ENCODE measurements at places on chromosomes 12 and 14.

- DNase-seq: no peak
These were observed 42.0 kb downstream of the EVL start for GRCh38 chr14:100107236-100107635.

- no peak for DNase-seq
These were observed 82.0 kb downstream of the CATSPERB start for GRCh38 chr14:91649930-91650329.

- DNase-seq: no peak
These were observed 531.2 kb upstream of the CCDC196 start for GRCh38 chr14:65954942-65955341.

DNA sequence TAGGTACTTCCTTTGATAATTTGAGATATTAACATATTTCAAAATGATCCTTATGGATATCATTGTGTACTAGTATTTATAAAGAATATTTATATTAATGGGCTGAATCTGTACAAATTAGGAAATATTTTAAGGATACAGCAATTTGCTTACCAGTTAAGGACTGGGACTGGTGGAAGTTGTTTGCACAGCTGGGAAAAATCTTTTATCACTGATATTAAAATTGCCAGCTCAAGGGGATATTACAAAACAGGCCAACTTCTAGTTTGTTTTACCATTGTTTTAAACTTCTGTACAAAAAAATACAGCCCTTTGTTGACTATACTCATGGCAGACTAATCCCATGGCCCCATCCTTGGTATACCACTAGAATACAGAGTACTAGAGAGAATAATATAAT, 133.2 kb upstream of the DDHD1 start:
- DNase-seq: no peak

- DNase-seq: no peak
These were observed 102.4 kb downstream of the RFLNA start for GRCh38 chr12:124397399-124397679.

DNA sequence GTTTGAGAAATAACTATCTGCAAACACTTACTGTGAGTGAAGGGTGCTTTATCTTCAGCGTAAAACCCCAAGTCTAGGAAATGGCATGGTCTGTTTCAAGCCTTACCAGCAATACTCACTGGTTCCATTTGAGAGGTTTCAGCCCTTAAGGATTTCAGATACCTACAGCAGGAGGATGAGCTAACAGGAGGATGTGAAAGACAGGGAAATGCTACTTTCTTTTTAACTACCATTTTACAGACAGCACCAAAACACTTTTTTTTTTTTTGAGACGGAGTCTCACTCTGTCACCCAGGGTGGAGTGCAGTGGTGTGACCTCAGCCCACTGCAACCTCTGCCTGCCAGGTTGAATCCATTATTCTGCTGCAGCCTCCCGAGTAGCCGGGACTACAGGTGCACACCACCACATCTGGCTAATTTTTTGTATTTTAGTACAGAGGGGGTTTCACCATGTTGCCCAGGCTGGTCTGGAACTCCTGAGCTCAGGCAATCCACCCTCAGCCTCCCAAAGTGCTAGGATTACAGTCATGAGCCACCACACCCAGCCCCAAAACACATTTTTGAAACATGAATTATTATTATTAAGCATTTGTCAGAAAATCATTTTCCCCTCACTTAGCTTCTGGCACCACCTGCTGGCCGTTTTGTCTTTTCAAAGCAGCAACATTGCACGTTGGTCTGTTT, 4.6 kb downstream of the MTRFR start:
- peak; percentile 86 for DNase-seq

- DNase-seq: no peak
These were observed 206.2 kb downstream of the NAV3 start for GRCh38 chr12:78036874-78037273.

DNA sequence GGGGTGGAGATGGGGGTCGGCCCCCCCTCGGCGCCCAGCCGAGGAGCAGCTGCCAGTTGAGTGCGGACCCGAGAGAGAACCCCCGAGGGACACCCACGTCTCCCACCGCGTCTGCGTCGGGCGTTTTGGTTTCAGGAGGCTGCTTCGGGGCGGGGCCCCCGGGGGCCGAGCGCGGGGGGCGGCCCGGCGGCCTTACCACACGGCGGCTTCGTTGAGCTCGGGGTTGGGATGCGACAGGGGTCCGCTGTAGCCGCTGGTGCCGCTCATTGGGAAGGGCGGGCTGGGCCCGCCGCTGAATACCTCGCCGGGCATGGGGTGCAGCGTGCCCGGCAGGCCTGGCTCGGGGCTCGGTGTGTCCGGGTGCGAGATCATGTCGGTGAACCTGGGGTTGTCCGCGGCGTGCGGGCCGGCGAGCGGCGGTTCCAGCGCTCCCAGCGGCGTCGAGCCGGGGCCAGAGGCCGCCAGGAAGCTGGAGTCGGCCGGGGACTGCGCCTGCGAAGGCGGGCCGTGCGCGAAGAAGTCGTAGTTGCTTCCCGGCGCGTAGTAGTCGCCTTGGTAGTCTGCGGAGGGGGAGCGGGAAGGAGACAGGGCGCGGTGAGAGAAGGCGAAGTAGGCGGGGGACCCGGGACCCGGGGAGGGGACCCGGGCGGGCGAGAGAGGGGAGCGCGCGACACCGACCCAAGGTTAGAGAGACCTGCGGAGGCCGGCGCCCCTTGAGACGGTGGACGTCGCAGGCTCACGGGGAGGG, 8.5 kb downstream of the LHX5 start:
- no peak for DNase-seq

GRCh38 chr12:117685110-117685926, 283.5 kb downstream of the KSR2 start:
- peak; percentile 34 for DNase-seq

DNA sequence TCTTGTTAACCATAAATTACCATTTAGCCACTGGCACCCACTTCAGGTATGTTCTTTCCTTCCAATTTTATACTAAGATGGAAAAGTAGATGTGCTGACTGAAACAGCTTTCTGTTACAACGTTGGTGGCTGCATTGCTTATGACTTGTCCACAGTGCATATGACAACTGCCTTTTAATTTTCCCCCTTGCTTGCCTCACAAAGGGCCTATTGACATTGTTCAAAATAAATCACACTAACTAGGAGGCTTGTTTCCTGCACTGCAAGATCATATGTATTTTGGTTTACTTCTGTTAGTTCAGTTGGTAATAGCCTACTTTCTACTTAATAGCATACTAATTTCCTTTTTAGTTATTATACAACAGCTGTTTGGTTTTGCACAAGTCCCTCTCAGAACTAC, 55.4 kb downstream of the SCAF11 start:
- no peak for DNase-seq
